ENCODE measurements at places on chromosomes 5 and 9.

DNA sequence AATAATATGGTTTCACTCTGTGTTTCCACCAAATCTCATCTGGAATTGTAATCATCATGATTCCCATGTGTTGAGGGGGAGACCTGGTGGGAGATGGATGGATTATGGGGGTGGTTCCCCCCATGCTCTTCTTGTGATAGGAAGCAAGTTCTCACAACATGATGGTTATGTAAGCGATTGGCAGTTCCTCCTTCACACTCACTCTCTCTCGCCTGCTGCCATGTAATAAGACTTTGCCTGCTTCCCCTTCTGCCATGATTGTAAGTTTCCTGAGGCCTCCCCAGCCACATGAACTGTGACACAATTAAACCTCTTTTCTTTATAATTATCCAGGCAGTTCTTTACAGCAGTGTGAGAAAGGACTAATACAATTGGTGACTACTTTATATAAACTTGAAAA is 48.4 kb downstream of the PTBP3 start:
- DNase-seq, result no peak

GRCh38 chr9:33684831-33685230 is 110.5 kb upstream of the PRSS3 start:
- no peak for DNase-seq

DNA sequence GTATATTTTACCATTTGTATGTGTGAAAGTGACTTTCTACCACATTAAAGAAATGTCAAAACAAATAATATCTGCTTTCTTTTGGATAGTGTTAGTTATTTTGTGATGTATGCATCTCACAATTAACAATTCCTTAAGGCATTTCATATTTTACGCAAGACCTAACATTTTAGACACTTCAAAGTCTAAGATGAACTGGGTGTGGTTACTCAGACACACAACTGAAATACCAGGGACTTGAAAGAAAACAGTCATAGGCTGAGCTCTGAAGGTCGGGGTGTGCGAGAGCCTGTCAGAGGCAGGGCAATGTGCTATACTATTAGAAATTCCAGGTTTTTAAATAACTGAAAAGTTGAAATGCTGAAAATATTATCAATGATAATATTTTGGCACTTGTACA is 44.5 kb upstream of the ZNF622 start:
- no peak for DNase-seq

- DNase-seq, result peak; percentile 29
These were observed 97.2 kb downstream of the SH3TC2 start for GRCh38 chr5:148965511-148966265.

- no peak for DNase-seq
These were observed 159.8 kb upstream of the ACOT12 start for GRCh38 chr5:81553567-81554212.

DNA sequence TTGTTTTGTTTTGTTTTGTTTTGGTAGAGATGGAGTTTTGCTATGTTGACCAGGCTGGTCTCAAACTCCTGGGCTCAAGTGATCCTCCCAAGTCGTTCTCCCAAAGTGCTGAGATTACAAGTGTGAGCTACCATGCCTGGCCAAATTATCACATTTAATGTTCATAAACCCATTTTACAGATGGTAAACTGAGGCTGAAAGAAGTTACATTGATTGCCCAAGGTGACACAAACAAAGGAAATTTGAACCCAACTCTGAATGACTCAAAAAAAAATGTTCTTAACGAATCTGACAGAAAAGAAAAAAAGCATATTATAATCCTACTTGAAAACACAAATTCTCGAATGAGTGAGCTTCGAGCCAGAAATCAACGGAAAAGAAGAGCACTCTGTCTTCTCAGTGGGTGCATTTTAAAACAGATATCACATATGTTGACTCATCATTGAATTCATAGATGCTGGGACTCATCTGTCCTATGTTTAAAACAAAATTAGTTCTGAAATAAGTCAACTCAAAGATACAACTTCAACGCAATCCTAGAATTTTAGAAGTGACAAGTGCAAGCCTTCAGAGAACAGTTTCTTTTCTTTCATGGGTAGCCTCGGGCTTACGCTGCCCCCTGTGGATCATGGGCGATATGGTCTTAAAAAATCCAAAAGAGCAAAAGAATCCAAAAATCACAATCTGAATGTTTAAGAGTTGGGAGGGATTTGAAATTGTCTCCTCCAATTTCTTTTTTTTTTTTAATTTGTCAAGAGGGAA is 28.4 kb downstream of the TIMD4 start:
- DNase-seq, result no peak

DNA sequence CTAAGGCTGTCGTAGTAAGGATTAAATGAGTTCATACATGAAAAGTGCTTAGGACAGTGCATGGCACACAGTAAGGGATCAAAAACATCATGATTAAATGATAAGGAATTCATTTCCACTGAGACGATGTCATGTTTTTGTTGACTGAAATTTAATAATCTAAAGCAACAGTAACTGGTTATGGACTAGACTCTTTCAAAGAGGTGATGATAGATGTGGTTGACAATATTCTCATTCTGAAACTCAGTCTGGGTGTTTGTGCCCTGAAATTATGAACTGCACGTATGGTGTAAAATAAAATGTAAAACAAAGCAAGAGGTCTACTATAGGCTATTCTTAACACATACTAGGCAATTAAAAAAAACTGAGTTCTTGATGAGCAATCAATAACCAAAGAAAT is 280.0 kb downstream of the DENND1A start:
- DNase-seq, result no peak

All from NCI-H1417 (cell line).